Psoas muscle (tissue), 8 donors: ENCODE measurements at places on chromosomes 7 and 10. TPM values are rescaled to one million over a fixed set of nuclear protein-coding genes. Genes with fewer than 3 reads are reported as not detected.

TMEM196 gene
- total RNA-seq, result not detected

ARHGAP21 gene
- total RNA-seq, result 37.6 TPM

SAMD9L gene
- total RNA-seq, result 3.0 TPM

SEMA3C gene
- total RNA-seq, result 30.2 TPM

DNA sequence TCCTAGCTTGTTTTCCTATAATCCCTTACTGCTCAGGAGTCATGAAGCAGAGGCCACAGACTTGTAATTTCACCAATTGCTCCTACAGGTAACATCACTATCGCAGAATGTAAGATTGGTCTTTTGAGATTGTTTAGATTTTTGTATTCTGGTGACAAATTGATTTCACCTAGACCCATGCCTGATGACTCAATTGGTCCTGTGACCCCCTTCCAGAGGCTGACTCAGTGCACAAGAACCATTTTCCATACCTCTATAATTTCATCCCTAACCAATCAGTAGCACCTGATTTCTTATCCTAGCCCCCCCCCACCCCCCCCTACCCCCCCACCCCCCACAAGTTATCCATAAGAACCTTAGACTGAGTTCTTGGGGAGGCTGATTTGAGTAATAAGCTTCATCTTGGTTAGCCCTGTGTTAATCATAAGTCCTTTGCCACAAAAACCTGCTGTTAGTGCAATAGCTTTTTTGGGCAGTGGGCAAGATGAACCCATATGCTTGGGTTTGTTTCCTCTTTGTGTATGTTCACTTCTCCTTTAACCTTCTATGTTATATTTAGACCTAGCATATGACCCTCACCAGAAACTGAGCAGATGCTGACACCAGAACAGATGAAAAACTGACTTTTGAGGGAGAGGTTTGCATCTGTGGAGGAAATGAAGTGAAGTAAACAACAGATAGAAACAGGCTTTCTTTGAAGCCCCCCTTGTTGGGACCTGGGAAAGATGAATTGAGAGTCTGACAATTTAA lies 187.1 kb downstream of the KIF20B start:
- no peak overlapping the region for H3K4me3 ChIP-seq
- H3K36me3 ChIP-seq, result no peaks in the 10 kb centered on the region
- H3K27ac ChIP-seq, result no peak overlapping the region
- no peaks in the 10 kb centered on the region for H3K27me3 ChIP-seq
- H3K4me1 ChIP-seq, result no peaks in the 10 kb centered on the region

GRCh38 chr10:69951658-69952057 lies 101.0 kb upstream of the MACROH2A2 start:
- H3K4me3 ChIP-seq, result no peak overlapping the region
- peaks cover 20% of the 10 kb centered on the region for H3K36me3 ChIP-seq
- H3K4me1 ChIP-seq, result no peaks in the 10 kb centered on the region
- no peaks in the 10 kb centered on the region for H3K27me3 ChIP-seq
- no peak for DNase-seq

- H3K27ac ChIP-seq, result no peak overlapping the region
- no peaks in the 10 kb centered on the region for H3K36me3 ChIP-seq
- peaks cover 13% of the 10 kb centered on the region for H3K4me1 ChIP-seq
Observed at GRCh38 chr7:332646-333392, 42.8 kb downstream of the FOXL3 start.

GRCh38 chr10:15879663-15880062 lies 19.4 kb upstream of the MINDY3 start:
- H3K4me1 ChIP-seq, result no peaks in the 10 kb centered on the region
- no peaks in the 10 kb centered on the region for H3K36me3 ChIP-seq
- no peak overlapping the region for H3K4me3 ChIP-seq
- H3K27ac ChIP-seq, result no peak overlapping the region
- H3K27me3 ChIP-seq, result no peaks in the 10 kb centered on the region

DNA sequence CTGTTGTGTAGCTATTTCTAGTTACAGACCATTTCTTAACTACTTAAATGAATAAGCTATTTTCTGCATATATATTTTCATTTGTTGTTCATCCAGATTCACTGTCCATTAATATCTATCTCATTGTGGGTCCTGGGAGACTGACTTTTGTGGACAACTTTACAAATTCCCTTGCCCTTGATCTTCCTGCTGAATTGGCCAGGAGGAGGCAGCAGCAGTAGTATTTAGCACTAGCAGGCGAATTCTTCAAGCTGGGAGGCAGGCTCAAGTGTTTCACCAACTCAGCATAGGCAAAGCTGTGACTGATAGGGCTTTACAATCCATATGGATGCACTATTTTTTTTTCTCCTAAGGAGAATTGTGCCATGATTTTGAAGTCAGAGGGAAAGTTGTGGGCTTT lies 461.0 kb upstream of the NRG3 start:
- no peaks in the 10 kb centered on the region for H3K36me3 ChIP-seq
- H3K4me3 ChIP-seq, result no peak overlapping the region
- DNase-seq, result no peak
- H3K27me3 ChIP-seq, result no peaks in the 10 kb centered on the region
- no peaks in the 10 kb centered on the region for H3K4me1 ChIP-seq

GRCh38 chr7:41108821-41109220 lies 594.1 kb downstream of the INHBA start:
- no peaks in the 10 kb centered on the region for H3K36me3 ChIP-seq
- H3K27ac ChIP-seq, result no peak overlapping the region
- no peak for DNase-seq
- no peak overlapping the region for H3K4me3 ChIP-seq

DNA sequence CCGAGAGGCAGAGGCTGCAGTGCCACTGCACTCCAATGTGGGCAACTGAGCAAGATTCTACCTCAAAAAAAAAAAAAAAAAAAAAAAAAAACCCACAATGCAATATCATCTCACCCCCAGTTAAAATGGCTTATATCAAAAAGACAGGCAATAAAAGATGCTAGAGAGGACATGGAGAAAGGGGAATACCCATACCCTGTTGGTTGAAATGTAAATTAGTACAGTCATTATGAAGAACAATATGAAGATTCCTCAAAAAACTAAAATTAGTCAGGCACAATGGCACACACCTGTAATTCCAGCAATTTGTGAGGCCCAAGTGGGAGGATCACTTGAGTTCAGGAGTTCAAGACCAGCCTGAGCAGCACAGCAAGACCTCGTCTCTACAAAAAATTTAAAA lies 25.7 kb downstream of the ABI1 start:
- H3K27ac ChIP-seq, result no peak overlapping the region
- no peaks in the 10 kb centered on the region for H3K27me3 ChIP-seq
- no peak overlapping the region for H3K4me3 ChIP-seq
- H3K4me1 ChIP-seq, result peaks cover 9% of the 10 kb centered on the region
- DNase-seq, result no peak

ZNF680 gene
- total RNA-seq, result 17.7 TPM

DNA sequence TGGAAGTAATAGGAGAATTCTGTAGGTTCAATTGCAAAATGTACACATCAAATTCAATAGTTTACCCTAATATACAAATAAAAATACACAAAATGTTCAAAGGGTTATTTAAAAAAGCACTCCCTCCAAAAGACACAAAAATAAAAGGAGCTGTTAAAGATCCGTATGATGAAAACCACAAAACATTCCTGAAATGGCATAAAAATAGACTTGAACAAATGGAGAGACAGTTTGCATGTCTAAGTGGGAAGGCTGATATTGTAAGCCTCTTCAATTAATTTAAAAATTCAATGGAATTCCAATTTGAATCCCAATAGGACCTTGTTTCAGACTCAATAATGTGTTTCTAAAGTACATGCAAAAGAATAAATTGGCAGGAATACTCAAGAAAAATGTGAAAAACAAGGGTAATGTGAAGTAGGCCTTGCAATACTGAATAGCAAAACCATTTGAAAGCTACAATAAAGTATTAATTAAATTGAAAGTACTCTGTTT lies 38.0 kb upstream of the INSYN2A start:
- H3K27me3 ChIP-seq, result no peaks in the 10 kb centered on the region
- no peak for DNase-seq
- no peak overlapping the region for H3K4me3 ChIP-seq
- no peaks in the 10 kb centered on the region for H3K4me1 ChIP-seq
- H3K27ac ChIP-seq, result no peak overlapping the region

ATG9B gene
- not detected for total RNA-seq

- no peaks in the 10 kb centered on the region for H3K36me3 ChIP-seq
- no peak overlapping the region for H3K27ac ChIP-seq
- H3K27me3 ChIP-seq, result no peaks in the 10 kb centered on the region
- no peak overlapping the region for H3K4me3 ChIP-seq
Observed at GRCh38 chr10:118362103-118362502, 20.0 kb upstream of the FAM204A start.

NEBL gene
- 1.5 TPM for total RNA-seq

DNA sequence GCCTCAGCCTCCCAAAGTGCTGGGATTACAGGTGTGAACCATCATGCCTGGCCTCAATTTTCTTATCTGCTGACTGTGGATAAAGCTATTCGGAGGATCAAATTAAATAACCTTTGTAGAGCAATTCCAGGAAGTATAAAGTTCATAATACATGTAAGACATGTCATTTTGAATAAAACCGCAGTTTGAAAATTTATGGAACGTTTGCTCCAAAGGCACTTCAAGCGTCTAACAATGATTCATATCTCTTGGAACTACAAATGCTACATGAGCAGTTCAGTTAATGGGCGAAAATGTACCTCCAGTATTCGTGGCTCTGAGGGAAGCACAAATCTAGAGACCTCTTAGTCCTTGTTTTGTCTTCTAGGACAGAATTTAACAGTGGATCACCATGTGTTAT lies 190.3 kb downstream of the GALNT17 start:
- no peaks in the 10 kb centered on the region for H3K36me3 ChIP-seq
- no peak overlapping the region for H3K4me3 ChIP-seq
- no peak overlapping the region for H3K27ac ChIP-seq
- no peaks in the 10 kb centered on the region for H3K27me3 ChIP-seq
- no peak for DNase-seq

USP54 gene
- 47.7 TPM for total RNA-seq

TRIM74 gene
- total RNA-seq, result not detected

CACUL1 gene
- 22.1 TPM for total RNA-seq

- H3K27ac ChIP-seq, result no peak overlapping the region
- H3K4me1 ChIP-seq, result peaks cover 14% of the 10 kb centered on the region
- no peak for DNase-seq
- no peaks in the 10 kb centered on the region for H3K27me3 ChIP-seq
Observed at GRCh38 chr7:105685161-105685560, 103.9 kb upstream of the EFCAB10 start.
